CD4-positive, alpha-beta T cell treated with Interleukin-6 for 4 hours (primary cell): ENCODE measurements at places on chromosomes 16 and 17.

DNA sequence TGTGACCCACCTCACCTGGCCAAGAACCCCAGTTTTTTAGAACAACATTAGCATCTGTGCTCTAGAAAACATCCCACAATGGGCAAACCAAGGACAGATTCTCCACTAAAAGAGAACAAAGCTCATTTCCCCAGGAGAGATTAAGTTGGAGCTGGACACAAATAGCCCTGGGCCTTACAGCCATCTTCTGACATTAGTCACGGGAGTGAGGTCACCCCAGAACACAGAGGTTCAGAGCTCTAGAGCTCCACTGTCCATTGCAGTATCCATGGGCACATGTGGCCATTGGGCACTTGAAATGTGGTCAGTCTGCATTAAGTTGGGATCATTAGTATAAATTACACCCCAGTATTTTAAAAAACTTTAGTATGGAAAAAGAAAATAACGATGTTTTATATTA is 47.6 kb upstream of the RBBP6 start:
- DNase-seq: no peak

GRCh38 chr17:18230288-18231141 is 5.1 kb downstream of the LLGL1 start:
- DNase-seq: no peak

GRCh38 chr17:6569370-6570285 is 13.3 kb upstream of the PITPNM3 start:
- no peak for DNase-seq

- no peak for DNase-seq
Measured at GRCh38 chr16:85475233-85475632, 137.9 kb upstream of the GSE1 start.

GRCh38 chr16:19014461-19014860 is 30.7 kb downstream of the TMC7 start:
- no peak for DNase-seq
